ENCODE measurements at places on chromosomes 4 and X.
A peak's percentile ranks its signal among the peaks of the same experiment; 100 is the strongest.

DNA sequence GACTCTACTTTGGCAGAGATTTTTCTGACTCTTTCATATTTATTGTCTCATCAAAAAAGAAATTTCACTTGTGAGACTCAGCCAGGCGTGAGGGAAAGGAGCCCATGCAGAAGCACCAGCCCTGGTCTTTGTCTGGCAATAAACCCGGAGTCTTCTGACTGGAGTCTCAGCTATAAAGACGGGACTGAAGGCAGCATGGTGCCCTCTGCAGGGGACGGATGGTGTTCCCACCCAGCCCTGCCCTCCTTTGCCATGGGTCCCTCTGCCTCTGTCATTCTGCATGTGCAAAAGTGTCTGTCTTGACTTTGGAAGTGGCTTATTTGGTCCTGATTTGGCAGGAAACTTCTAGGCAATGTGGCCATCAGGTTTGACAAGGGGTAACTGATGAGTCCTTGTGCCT, 14.2 kb downstream of the ZNF185 start:
- DNase-seq: no peak

DNA sequence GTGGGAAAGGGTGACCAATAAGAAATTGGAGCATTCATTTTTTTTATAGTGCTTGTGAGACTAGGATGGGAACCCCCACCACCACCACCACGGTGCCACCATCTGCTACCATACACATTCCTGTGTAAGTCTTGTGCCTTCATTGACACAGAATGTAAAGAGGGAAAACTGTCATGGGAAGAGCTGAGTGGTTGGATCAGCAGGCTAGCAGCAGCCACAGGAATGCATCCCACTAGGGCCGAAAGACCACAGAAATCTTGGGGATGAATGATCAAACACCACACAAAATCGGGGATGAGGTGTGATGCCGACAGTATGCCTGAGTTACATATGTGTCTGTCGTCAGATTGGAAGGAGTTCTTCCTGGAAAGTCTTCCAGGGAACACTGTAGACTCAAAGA, 69.2 kb downstream of the SRPX start:
- peak; percentile 81 for DNase-seq

DNA sequence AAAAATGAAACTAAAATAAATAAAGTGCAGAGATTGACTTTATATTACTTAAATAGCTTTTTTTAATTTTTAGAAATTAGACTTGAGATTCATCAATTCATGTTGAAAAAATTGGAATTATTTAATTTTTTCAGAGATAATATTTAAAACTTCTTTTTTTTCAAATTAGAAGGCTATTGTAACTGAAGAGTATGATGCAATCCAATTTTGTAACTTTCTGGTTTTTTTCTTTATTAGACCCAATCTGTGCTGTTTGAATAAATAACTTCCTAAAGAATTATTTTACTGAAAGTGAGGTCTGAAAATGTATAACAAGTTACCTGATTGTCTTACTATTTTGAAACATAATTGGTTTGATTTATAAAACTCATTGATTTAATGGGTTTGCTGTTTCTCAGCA, 200.9 kb downstream of the MAD2L1 start:
- DNase-seq: no peak

DNA sequence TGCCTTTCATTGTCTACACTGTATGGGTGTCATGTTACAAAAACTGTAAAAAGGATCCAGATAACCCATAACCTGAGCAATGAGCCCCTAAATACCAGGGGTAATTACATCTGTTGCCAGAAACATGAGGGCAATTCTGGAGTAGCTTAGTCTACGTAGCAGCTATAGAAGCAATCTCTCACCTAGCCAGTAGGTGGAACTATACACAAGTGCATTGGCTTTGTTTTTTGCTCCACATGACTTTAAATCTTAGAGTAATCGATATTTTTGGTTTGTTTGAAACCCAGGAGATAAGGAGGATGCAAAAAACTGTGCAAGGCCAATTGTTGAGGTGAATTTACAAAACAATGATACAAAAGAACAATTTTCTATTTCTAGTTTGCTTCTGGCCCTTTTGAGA, 57.5 kb downstream of the GPR82 start:
- peak; percentile 13 for DNase-seq
